Stimulated activated CD4-positive, alpha-beta T cell treated with anti-CD3 and anti-CD28 coated beads, Interleukin-4, amount 100 ng/mL, for 1 hour (primary cell): ENCODE measurements at places on chromosomes 1 and 21.

GRCh38 chr1:76725864-76726619 lies 141.2 kb upstream of the ST6GALNAC5 start:
- DNase-seq: no peak

- no peak for DNase-seq
Observed at GRCh38 chr1:53460211-53460634, 1.0 kb downstream of the DMRTB1 start.

DNA sequence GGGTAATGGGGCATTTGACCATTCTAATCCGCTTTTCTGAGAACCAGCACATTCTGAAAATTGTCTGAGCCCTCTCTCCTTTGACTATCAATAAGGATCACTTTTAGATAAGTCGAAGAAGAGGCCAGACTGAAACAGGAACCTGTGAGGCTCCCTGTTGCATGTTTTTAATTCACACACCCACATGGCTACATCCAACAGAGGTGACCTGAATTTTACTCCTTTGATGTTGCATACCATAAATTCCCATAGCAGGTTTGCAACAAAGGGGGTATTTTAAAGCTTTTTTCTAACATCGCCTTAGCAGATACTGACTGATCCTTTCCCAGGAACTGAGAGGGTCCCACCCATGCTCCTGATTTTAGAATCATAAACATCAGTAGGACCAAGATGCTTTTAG lies 450.8 kb downstream of the USP25 start:
- DNase-seq: no peak

DNA sequence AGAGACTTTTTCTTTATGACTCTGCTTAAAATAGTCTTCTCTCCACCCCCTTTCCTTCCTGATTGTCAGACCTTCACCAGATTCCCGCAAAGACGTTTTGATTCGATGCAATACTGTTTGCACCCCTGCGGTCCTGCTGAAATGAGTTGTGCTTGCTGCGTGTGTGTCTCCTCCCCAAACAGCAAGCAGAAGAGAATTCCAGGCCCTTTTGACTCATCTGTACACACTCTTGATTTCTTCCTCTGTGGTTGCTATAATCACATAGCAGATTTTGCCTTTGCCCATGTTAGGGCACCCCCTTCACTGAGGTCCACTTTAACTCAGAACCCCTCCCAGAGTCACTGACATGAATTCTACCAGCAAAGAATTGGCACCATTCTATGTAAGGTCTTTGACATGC lies 136.5 kb downstream of the ZZZ3 start:
- no peak for DNase-seq

GRCh38 chr1:39258146-39258924 lies 53.8 kb downstream of the MACF1 start:
- DNase-seq: peak; percentile 56

DNA sequence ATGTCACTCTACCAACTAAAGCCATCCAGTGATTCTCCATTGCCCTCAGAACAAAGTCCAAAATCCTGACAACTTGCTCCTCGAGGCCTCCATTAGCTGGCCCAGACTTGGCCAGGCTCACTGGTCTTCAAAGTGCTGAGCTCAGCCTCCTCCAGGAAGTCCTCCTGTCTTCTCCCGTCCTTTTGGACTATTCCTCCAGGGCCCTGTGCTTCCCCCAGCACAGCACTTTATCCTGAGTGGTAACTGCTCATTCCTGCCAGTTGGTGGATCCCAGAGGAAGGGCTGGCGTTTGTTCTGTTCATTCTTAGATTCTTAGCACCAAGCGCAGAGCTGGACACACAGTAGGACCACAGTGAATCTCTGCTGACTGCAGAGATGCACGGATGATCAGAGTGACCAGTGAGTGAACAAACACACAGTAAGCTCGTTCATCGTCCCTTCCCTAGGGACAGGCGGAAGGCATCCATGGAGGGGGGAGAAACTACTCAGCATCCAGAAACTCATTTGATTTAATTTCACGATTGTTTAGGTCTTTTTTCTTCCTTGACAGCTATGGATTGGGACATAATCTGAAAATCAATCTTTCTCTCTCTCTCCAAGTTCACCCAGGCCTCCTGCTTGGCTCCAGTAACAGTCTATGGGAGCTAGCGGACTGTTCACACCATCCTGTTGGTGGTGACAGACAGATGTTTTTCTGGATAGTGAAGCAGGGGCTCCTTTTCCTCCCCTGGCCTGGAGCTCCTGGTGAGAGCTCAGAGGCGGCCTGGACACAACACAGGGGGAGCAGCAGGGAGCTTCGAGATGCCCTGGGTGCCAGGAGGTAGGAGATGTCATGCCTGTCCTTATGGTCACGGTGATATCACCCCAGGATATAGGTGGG lies 180.2 kb downstream of the PTPRU start:
- no peak for DNase-seq

- no peak for DNase-seq
Observed at GRCh38 chr1:72003092-72003491, 279.2 kb downstream of the NEGR1 start.

DNA sequence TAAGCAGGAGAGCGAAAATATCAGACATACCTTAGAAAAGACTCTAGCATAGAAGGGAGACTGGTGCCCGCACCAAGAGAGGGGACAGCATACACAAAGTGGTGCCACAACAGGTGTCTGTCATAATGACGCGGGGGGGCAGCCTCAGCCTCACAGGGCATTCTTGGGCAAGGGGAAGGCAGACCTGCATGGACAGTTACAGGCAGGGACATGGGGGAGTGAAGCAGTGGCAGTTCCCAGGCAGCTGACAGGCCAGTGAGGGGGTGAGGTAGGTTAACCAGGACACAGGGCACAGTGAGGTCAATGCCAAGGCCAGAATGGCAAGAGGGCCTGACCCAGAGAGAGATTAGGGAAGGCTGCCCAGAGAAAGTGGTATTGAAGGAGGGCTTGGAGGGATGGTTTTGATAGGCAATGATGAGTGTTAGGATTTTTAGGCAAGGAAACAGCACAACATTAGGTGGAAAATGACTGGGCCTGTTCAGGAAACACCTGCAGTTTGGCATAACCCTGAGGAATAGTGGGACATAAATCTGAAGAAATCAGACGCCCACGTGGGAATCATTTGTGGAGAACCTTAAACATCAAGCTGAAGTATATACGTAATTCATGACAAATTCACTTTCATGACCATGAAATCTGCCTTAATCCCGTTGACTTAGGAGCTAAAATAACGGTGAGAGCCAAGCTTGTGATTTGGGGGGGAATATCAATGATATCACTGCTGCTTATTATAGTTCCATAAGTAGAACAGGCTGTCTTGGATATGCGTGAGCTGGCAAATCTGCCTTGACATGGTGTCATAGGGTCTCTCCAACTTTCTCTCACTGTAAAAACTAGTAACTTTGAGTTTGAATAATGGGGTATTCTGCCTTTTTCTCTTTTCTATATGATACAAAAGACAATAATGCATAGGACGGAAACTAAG lies 8.9 kb downstream of the PTPN14 start:
- DNase-seq: no peak

GRCh38 chr1:198641501-198641900 lies 2.7 kb downstream of the PTPRC start:
- no peak for DNase-seq

- DNase-seq: no peak
Observed at GRCh38 chr1:18803851-18804250, 55.6 kb downstream of the TAS1R2 start.

GRCh38 chr1:4379451-4380175 lies 274.8 kb upstream of the AJAP1 start:
- DNase-seq: no peak

GRCh38 chr1:238281418-238281817 lies 390.7 kb upstream of the ZP4 start:
- DNase-seq: no peak

DNA sequence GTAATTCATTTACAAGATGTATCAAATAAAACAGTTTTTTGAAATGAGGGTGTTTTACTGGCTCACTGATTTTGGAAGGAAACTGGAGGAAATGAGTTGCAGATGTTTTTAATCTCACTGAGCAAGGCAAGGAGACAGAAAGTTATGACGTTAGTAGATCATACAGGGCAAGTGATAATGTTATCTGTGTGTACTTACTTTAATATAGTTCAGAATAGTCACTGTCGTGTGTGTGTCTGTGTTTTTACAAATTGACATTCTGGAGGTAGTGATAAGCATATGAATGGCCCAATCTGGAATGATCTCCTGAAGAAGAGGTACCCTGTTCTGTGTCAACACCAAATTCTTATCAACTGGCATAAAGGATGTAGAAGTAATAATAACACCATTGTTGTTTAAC lies 1.9 kb upstream of the GBP4 start:
- no peak for DNase-seq

DNA sequence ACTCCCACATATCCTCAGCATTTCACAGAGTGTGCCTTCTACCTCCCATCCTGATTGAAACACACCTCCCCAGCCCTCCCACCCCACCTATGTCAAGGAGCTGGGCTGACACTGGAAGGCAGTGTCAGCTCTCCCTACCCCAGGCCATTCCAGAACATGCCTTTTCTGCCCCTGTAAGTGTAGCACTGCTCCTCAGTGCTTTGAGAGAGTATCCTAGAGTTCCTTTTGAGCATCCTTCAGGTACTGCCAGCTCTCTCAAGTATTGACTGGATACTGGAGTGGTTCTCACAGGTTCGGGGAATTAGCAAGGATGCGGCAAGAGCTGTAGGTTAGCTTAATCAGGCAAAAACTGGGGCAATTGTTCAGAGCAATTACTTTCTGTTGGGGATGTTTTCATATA lies 21.8 kb downstream of the C1orf116 start:
- no peak for DNase-seq

- DNase-seq: peak; percentile 33
Observed at GRCh38 chr1:55214934-55215193, 300 bp downstream of the USP24 start.

DNA sequence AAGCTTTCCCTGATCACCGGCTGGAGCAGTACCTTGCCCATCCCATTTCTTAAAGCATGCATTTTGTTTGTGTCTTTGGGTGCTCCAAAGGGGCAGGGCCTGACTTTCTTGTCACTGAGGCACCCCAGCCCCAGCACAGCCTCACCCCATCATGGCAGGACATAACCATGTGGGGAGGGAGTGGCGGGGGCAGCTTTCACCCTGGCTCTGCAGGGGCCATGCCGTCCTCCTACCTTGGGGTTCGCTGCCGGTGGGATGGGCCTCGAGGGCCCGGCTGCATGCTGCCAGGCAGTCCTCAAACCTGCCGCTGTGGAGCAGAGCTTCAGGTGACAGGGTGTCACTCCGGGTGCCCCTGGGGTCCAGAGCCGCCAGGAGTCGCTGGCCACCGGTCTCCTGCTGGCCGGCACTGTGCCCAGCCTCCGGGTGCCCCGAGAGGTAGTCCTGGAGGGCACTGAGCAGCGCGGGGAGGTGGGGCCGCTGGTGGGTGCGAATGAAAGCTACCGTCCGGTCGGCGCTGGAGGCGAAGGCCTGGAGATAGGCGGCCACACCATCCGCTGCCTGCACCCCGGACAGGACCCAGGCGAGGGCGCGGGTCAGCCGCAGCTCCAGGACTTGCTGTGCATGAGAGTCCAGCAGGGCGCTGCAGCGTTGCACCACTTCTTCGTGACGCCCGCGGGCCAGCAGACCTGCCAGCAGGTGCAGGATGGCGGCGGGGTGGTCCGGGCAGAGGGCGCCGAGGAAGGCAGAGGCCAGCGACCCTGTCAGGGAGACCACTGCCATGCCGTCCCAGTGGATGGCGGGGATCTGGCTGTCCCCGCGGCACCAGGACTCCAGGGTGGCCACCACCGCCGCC lies 1.5 kb downstream of the TTC34 start:
- DNase-seq: no peak

DNA sequence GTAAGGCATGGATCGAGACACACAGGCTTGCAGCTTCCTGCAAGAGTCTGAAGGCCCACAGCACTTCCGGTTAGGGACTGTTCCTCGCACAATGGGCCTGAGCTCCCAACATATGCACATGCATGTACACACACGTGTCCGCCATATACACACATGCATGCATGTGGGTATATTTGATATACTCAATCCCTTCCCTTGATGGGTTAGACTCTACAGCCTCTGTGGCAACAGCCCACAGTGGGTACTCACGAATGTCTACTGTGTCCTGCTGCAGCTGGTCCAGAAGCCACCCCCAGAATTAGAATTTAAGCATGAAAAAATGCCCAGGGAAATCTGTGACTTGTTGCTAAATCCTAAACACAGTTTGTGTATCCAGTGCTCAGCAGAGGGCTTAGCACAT lies 9.9 kb downstream of the F3 start:
- DNase-seq: no peak

GRCh38 chr1:117967477-117967876 lies 37.9 kb downstream of the WDR3 start:
- DNase-seq: no peak

GRCh38 chr1:221016751-221017150 lies 137.5 kb downstream of the HLX start:
- no peak for DNase-seq

DNA sequence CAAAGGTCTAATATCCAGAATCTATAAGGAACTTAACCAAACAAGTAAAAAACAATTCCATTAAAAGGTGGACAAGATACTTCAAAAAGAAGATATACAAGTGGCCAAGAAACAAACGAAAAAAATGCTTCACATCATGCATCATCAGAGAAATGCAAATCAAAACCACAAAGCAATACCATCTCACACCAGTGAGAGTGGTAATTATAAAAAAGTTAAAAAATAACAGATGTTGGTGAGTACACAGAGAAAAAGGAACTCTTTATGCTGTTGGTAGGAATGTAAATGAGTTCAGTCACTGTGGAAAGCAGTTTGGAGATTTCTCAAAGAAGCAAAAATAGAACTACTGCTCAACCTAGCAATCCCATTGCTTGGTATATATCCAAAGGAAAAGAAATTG lies 218.6 kb downstream of the SLC44A5 start:
- no peak for DNase-seq

- DNase-seq: no peak
Observed at GRCh38 chr1:162446946-162447345, 35.0 kb upstream of the SH2D1B start.

GRCh38 chr1:176552217-176552991 lies 89.4 kb downstream of the PAPPA2 start:
- DNase-seq: no peak

- DNase-seq: no peak
Observed at GRCh38 chr1:240701412-240701811, 89.5 kb upstream of the GREM2 start.

- DNase-seq: no peak
Observed at GRCh38 chr1:3389093-3389833, 65.2 kb upstream of the ARHGEF16 start.

DNA sequence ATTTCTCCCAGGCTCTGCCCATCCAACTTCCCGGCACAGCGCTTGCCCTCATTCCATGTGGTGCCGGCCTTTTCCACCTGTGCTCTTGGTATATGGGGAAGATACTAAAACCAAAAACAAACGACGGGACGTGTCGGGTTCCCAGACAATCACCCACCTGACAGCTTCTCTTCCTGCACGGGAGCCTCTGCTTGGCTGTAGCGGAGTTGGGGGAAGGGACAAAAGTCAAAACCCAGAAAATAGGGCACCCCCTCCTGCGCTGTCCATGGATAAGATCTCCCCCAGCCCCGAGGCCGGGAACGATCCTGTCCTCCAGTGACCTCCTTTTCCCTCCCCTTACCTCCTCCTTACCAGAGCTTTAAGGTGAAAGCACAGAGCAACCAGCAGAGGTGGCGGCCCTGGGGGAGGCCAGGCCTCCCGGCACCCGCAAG lies 640 bp downstream of the JTB start:
- no peak for DNase-seq
